CD4-positive, alpha-beta T cell treated with Interferon gamma for 1 hour (primary cell): ENCODE measurements at places on chromosomes 5 and 9.

GRCh38 chr9:4375424-4376200 is 75.7 kb upstream of the GLIS3 start:
- DNase-seq, result no peak

GRCh38 chr9:68653141-68653595 is 51.9 kb upstream of the PIP5K1B start:
- no peak for DNase-seq

DNA sequence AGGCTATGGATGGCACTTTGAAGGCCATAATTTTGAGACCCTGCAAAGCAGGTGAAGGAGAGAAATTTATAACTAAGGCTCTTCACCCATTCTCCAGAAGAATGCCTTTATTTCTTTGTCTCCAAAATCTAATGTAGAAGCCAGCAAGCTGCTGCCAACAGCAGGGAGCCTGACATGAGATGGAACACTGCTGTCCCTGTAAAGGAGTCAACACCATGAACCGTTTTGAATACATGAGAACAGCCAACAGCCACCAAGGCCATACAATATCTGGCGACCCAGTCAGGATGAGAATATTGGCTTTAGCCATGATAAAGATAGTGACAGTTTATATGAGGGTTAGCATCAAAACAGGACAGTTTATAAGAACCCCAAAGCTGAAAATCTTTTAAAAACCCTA is 121.2 kb upstream of the LIFR start:
- DNase-seq, result no peak

- DNase-seq, result no peak
These were observed 818 bp upstream of the OBP2A start for GRCh38 chr9:135544981-135545635.

GRCh38 chr9:93965830-93966577 is 10.8 kb upstream of the BARX1 start:
- DNase-seq, result no peak

GRCh38 chr5:135320718-135321484 is 78.1 kb downstream of the MACROH2A1 start:
- no peak for DNase-seq

- DNase-seq, result no peak
These were observed 114.0 kb downstream of the ADAMTSL1 start for GRCh38 chr9:18588002-18588401.

DNA sequence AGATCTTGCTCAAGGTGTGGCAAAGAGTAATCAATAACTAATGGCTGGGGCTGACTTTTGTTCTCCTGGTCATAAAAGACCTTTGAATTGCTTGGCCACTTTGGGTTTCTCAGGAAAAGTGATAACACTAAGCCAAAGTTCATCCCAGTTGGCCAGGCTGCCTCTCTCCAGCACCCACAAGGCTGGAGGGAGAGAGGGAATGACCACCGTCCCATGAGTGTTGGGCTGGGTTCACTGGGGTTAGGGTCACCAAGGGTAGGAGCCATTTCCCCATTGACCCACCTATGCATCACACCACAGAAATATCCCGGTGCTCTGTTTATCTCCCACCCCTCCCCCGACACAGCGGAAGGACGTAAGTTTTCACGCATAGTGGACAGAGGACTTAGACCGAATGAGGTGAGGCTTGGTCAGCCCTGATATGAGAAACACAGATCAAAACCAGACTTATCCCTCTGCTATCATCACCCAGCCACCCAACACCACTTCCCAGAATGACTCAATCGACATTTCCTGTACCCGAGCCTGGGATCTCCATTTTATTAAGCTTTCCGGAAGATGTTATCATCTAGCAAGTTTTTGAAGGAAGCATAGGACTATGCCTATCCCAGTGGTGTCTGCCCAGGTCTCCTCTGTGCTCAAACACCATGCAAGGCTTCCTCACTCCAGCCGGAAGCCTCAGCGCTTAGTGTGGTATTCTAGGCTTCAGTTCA is 27.0 kb upstream of the PPARGC1B start:
- DNase-seq, result no peak

DNA sequence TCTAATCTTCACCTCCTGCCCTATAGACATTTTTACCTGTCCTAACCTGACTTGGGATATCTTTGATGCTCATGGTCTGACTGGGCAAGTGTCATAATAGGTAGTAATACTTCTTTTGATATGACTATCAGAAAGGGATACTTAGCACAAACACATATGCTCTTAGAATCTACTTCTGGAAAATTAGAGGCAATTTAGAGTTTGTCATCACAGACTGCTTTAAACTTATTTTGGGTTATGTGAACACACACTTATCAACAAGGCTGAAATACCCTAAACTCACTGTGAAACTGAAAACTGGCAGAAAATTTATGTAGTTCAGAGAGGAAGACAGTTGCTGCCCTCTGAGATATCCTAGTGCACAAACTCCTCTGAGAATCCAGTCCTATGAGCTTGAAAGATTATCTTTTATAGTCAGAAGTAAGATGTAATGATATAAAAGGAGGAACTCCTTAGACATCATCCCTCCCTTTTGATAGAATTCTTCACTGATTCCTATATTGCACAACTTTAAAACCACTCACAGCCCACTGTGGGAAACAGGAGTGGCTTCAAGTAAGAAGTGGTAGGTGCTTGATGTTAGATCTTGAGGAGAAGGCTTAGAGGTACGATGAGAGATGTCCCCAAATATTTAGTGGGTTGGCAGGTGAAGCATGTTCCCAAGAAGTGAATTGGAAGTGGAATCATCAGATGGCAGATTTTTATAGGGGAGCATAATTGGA is 273.3 kb downstream of the MAN2A1 start:
- DNase-seq, result no peak

GRCh38 chr5:149771216-149771980 is 41.3 kb downstream of the PPARGC1B start:
- no peak for DNase-seq

- no peak for DNase-seq
These were observed 36.5 kb upstream of the SEMA5A start for GRCh38 chr5:9582406-9582805.

DNA sequence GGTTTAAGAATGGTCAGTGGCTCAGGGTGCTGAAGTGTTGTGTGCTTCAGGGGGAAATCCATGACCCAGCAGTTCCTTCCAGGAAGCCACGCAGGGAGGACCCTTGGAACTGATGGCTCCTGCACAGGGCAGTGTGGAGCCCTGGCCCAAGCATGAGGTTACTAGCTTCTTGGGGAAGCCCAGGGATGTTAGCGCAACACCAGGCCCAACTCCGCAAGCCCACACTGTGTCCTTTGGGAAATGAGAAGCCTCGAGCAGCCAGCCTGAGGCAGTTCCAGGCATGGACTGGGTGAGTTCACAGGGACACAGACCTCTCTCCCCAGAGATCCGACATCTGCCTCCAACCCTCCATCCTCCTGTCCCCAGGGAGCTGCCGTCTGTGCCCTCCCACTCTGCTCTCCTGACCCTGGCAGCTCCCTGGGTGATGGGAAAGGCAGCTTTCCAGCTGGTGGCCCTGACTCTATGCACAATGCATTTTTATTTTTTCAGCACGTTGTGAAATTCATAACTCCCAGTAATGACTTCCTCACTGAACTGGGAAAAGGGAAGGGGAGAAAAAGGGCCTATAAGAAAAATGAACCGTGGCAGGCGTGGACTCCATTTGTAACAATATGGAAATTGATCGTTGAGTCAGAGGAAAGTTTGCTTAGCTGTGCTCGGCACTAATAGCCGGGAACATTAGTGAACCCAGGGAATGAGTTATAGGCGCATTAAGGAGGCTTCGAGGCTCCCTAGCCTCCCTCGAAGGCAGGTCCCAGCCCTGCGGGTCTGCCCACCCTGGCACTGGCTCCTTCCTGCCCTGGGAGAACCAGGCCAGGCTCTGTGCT is 34.1 kb downstream of the LMX1B start:
- no peak for DNase-seq

GRCh38 chr5:620586-621180 is 8.5 kb downstream of the CEP72 start:
- DNase-seq, result no peak

DNA sequence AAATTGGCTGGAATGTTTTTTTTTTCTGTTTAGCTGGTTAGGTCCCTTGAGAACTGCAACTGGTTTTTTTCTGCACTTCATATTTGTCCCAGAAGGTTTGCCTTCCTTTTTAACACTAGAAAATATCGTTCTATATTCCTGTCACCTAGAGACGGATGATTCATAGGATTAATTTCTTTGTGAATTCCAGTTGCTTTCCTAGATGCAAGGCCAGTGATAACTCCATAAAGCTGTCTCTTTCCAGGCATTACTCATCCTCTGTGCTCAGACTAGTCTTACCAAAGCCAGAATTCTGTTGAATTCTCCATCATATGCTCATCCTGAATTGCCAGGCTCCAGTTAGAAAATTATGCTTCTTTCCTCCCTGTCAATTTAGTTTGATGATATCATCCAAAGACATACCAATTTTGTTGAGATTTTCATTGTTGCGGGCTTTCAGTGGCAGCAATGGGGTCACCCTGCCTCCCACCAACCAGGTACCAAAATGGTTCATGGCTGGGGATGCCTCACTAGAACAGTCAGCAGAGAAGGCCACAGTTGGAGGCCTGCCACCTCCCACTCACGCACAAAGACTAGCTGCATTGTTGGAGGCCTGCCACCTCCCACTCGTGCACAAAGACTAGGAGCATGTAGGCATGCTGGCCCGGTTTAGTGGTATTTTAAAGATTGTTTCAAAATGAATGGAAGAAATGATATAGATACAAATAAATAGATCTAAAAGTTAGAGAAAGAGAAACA is 8.5 kb downstream of the BAAT start:
- DNase-seq, result no peak

DNA sequence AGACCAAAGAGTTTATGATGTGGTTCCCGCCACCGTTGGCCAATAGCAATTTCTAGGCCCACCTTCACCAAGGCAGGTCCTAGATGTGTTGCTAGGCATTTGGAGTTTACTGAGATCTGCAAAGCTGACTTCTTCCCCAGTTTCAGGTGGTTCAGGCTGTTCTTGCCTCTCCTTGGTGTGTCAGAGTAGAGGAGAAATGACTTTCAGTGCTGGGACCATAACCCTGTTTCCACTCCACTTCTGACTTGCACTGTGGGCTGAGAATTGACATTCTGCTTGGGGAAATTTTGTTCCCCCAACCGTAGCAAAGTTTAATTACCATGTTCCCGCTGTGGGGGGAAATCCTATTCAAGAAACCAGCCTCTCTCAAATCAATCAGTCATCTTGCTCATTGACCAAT is 128.0 kb upstream of the GABRP start:
- no peak for DNase-seq

GRCh38 chr9:3962971-3963642 is 336.8 kb downstream of the GLIS3 start:
- no peak for DNase-seq

GRCh38 chr5:107670932-107671741 is at the start of gene EFNA5:
Gene EFNA5, minus strand, starts transcription at chr5:107670937.
- DNase-seq, result no peak
